Stimulated activated naive CD4-positive, alpha-beta T cell (primary cell): ENCODE measurements at places on chromosomes 7 and 10.

DNA sequence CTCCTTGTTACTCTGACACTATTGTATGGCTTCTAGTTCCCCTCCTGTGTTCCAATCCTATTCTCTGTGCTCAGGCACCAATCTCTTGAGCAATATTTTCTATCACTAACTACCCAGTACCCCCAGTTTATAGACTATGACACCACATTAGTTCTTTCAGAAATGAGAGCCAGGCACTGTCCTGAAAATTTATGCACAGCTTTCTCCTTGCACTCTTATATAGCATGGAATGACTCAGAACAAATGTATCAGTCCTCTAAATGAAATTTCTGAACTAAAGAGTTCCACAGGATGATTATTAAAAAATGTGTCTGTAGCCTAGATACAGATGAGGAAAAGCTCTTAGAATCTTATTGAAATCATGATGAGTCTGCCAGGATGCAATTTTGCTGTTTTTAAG is 489.9 kb downstream of the XPNPEP1 start:
- DNase-seq = no peak

- no peak for DNase-seq
Observed at GRCh38 chr7:33904681-33905388, 504 bp upstream of the BMPER start.

DNA sequence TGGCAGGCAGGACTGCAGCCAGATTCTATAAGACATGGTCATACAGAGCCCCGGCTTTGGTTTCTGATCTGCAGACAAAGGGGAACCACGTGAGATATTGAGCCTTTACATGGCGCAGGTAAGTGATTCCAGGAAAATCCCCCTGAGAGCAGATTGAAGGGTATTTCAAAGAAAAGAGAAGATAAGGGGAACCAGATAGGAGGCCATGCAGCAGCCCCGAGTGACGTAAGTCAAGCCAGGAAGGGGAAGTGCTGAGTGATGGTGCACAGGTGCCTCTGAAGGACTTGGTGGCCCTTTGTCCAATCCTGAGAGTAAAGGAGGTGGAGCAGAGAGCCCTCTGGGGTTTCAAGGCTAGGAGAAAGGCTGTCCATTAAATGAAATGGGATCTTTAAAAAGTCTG is 329.0 kb downstream of the ACTR3B start:
- no peak for DNase-seq

GRCh38 chr10:132451506-132452215 is 54.7 kb downstream of the PWWP2B start:
- no peak for DNase-seq

DNA sequence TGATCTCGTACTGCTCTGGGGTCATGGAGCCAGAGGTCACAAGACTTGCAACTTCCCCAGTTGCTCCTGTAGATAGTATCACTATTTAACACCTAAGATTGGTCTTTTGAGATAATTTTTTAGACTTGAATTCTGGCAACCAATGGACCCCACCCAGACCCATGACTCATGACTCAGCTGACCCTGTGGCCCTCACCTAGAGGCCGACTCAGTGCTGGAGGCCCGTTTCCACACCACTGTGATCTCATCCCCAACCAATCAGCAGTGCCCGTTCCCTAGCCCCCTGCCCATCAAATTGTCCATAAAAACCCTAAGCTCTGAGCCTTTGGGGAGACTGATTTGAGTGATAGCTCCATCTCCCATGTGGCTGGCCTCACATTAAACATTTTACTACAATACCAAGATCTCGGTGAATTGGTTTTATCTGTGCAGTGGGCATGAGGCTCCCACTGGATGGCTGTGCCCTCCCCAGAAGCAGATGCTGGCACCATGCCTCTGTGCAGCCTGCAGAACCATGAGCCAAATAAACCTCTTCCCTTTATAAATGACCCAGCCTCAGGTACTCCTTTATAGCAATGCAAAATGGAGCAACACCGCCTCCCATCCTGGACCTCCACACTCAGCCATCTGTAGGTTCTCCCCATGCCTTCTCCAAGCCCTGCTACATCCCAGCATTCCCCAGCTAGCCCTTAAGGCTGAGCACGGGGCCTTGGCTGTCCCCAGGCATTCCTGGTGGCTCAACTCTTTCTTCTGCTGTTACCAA is 98.8 kb downstream of the PRKAG2 start:
- no peak for DNase-seq

DNA sequence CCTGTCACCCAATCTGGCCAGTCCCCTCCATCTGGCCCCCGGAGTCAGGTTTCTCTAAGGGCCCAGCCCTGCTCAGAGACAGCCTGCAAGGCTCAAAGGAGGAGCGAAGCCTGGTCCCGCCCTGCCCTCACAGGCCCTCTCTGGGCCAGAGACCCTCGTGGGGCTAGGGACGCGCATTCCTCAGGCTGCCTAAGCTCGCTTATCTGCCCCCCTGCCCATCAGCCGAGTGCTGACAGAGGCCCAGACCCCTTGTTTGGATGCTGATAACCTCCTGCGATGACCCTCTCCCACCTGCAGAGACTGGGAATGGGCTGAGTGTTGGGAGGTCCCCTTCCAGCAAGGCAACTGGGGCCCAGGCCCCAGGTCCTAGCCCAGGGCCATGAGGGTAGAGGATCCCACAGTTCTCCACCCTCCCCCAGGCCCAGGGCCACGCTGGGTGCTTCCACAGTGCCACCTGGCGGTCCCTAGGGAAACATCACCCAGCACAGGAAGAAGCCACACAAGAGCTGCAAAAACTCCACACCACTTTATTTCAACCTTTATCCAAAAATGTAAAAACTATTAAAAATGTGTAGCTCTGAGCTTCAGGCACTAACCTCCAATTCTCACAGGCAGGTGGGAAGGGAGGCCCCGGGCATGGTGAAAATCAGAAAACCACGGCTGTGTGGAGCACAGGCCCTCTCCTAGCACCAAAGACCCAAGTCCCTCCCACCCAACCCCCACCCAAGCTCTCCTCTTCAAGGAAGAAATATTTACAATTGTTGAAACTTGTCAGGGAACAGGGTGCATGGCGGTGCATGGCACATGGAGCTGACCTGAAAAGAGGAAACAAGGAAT is 2.2 kb downstream of the NPM3 start:
- DNase-seq = peak; percentile 57

DNA sequence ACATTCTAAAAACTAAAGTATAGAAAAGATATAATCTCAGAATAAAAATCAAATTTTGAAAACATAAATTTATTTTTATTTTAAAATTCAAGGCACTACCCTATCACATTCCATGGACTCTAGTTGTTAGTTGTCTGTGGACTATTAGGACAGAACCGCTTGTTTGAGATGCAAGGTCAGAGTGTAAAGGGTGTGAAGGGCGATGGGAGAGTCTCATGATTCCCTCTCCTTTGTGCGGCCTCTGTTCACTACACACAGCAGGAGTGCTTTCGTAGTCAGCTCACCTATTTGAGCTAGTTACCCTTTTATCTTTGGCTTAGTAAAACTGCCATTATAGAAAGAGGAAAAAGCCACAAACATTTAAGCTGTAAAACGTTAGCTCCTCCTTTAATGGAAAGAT is 189.8 kb upstream of the TEX47 start:
- DNase-seq = no peak

DNA sequence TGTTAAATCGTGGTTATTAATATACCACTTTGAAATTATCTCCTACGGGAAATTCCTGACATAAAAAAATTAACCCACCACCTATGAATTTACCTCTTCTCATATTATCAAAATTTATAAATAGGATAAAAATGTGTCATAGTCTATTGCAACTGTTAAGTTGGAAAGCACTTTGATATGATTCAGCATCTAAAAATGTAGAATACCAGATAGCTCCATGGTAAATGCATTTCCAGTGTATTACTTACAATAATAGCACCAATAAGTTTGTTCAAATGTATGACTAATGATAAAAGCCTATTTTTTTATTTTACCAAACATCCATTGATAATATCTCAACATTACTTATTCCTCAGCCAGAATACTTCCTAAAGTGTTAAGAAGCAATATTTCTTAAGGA is 13.6 kb upstream of the KCND2 start:
- DNase-seq = no peak

- DNase-seq = no peak
Observed at GRCh38 chr7:3910054-3910453, 609.0 kb downstream of the SDK1 start.

- DNase-seq = no peak
Observed at GRCh38 chr7:23449941-23450340, 20.4 kb downstream of the IGF2BP3 start.

GRCh38 chr7:151449990-151450389 is 10.0 kb upstream of the CRYGN start:
- no peak for DNase-seq

DNA sequence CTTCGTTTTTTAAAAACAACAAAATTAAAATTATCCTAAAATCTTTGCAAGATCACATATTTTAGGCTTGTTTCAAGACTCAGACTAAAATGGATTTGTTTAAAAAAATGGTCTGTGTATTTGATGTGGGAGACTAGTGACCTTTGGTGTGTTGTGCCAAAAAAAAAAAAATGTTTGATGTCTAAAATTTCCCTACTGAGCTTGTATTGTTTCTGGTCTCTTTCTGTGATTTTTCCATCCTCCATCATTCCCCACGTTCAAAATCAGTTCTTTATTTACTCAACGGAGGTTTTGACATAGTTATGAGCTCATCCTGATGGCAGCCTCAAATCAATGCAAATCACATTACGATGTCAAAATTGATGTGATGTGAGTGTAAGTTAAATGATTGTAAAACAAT is 326.2 kb downstream of the RNLS start:
- no peak for DNase-seq

DNA sequence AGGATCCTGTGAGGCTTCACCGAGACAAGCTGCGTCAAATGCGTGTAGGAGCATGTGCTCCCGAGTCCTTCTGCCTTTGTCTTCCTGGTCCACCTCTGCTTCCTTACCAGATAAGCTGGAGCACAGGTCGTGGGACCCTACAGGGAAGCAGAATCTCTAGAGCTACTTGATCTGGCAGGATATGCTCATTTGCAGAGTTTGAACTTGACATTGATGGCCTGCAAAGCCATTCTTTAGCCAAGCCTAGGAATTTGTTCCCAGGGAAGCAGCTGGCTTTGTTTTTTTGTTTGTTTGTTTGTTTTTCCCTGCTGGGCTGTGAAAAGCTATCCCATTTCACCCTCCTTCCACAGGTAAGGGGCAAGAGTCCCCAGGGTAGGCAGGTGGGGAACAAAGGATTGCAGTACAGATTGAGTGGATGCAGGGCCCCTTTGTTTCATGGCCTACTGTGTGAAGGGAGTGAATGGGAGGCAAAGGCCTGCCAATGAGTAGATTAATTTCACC is 200.0 kb upstream of the BMPER start:
- DNase-seq = no peak

GRCh38 chr7:121272676-121273075 is 56.1 kb upstream of the WNT16 start:
- no peak for DNase-seq

DNA sequence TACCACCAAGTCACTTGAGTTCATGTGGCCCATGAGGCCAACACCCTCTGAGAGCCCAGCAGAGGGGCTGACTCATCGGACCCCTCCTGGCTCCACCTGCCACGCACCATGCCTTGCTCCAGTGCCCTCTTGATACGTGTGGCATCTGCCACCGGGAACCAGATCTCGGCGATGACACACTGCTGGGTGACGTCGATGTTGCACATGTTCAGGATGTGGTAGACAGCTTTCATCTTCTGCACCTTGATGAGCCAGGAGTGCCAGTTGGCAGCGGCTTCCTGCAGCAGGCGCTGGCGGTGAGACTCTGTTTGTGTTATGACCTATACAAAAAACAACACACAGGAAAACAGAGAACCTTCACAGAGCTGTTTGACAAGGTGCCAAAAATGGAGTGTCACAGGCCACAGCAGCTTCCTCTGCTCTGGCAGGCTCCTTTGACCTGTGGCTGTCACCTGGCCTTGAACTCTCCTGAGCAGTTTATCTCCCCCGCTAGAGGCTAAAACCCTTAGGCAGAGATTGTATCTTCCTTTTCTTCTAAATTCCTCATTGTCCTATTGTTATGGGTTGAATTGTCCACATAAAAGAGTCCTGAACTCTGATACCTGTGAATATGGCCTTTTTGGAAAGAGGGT is 45.2 kb upstream of the TMEM213 start:
- DNase-seq = peak; percentile 96

GRCh38 chr7:25424113-25424512 is 195.8 kb upstream of the NPVF start:
- DNase-seq = no peak

DNA sequence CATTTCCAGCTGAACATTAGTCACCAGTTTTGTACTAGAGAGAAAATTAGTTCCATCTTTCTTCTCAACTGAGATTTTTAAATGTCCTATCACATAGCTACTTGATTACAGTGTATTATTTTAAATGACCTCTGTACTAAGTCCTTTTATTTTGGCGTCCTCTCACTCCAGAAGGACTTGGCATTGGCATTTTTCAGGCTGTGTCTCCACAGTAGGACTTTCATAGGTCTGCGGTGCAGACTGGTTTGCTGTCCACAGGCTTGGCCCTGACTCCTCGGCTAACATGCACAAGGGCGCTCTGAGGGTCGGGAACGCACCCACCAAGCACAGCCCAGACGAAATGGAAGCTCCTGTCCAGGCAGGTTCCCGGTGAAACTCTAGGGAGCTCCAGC is 6.5 kb downstream of the PTPRE start:
- no peak for DNase-seq

- DNase-seq = no peak
Observed at GRCh38 chr10:7700577-7701125, 2.5 kb upstream of the ITIH2 start.

- DNase-seq = no peak
Observed at GRCh38 chr7:96097835-96098234, 224.1 kb downstream of the SLC25A13 start.

DNA sequence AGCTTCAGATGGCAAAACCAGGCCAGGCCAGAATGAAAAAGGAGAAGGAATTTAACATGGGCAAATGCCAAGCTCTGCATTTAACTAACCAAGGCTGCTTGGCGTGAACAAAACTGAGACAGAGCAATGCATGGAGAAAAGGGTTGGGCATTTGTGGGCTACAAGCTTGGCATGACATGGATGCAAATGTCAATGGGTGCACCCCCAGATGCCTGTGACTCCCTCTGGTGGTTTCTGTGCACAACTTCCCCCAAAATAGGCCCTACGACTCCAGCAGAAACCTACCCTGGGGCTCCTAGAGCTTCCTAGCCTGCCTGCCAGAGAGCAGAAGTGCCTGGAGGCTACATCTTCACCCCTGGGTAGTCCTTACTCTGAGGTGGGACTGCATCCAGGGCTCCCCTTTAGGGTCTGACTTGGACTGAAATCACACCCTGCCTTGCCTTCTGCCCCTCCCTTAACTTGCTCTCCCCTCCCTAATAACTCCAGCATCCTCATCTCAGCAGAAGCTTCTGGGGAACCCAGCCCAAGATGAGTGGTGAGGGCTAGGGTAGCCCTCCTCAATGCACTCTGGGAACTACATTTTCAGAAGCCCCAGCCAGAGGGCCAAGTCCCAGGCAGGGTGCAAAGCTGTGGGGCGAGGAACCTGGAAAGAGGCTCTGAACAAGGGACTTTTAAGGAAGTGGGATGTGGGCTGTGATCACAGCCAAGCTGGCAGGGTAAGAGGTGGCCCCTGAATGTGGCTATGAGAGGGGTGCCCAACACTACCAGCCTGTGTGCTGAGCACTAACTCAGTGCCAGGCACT is 11.3 kb downstream of the GPRIN2 start:
- no peak for DNase-seq

- peak; percentile 6 for DNase-seq
Observed at GRCh38 chr10:122267849-122268737, 3.0 kb upstream of the BTBD16 start.

GRCh38 chr10:99172128-99172738 is 63.4 kb downstream of the HPSE2 start:
- no peak for DNase-seq
